ENCODE measurements at places on chromosomes 13 and 19.

DNA sequence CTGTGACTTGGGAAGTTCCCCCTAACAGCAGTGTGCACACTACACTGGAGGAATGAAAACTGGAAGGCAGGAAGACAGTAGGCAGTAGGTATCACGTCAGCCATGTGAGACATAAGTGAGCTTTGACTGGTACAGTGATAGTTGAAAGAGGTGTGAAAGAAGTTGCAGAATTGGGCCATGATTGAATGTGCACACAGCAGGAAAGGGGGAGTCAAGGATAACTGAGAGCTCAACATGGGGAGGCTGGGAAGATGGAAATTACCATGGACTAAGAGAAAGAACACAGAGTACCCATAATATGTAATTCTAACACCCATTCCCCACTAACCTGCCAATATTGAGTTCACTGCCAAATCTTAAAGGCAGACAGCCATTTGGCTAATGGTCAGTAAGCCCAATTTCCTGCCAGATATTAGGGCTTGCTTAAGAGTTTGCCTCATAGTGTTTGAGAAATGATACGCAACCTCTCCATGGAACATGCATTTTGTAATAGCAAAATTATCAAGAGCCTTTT is 321.7 kb downstream of the DCT start:
- no peak for ATAC-seq

DNA sequence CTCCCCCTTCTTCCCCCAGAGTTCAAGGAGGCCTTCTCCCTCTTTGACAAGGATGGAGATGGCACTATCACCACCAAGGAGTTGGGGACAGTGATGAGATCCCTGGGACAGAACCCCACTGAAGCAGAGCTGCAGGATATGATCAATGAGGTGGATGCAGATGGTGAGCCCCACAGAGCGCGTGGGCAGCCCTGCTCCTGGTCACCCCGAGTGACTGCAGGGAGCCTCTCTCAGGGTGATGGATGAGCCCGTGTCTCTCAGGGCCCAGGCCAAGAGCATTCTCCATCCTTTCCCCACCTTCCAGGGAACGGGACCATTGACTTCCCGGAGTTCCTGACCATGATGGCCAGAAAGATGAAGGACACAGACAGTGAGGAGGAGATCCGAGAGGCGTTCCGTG is 7.0 kb downstream of the CALM3 start:
- ATAC-seq = no peak

GRCh38 chr13:102460806-102461205 is 59.0 kb upstream of the FGF14 start:
- no peak for ATAC-seq

DNA sequence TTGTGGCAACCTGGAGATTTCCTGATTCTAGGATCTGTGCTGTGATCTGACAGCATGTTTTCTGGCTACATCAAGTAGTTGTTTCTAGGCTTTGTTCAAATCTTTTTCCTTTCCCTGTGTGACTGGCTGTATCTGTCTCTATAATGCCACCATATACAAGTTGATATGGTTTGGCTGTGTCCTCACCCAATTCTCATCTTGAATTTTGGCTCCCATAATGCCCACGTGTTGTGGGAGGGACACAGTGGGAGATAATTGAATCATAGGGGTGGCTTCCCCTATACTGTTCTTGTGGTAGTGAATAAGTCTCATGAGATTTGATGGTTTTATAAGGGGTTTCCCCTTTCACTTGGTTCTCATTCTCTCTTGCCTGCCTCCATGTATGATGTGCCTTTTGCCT is 24.6 kb upstream of the CLDN10 start:
- no peak for ATAC-seq

DNA sequence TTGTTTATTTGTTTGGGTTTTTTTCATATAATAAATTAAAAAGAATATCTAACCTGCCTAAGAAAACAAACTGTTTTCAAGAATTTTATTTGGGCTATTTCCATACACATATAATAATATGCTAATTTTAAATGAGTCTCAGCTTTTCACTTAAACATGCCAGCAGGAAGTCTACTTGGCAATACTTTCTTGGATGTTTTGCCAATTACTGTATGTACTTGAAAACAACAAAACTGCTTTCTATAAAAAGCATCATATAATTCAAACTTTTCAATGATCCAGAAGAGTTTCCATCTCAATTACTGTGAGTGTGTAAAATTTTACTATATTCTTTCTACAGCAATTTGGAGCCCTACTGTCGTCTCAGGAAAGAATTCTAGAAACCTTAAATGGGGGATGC is 961.2 kb downstream of the PCDH17 start:
- ATAC-seq = no peak

- no peak for ATAC-seq
These were observed 465.8 kb downstream of the OLFM4 start for GRCh38 chr13:53494406-53494805.

- ATAC-seq = peak; percentile 74
These were observed 152.4 kb downstream of the LMO7 start for GRCh38 chr13:75788481-75788981.

- no peak for ATAC-seq
These were observed 13.1 kb upstream of the GGACT start for GRCh38 chr13:100601716-100602115.

- ATAC-seq = no peak
These were observed 9.7 kb downstream of the NAXD start for GRCh38 chr13:110624766-110625756.

All from motor neuron (in vitro differentiated cells).